ENCODE measurements at places on chromosomes 6 and 20.
A peak's percentile ranks its signal among the peaks of the same experiment; 100 is the strongest.

DNA sequence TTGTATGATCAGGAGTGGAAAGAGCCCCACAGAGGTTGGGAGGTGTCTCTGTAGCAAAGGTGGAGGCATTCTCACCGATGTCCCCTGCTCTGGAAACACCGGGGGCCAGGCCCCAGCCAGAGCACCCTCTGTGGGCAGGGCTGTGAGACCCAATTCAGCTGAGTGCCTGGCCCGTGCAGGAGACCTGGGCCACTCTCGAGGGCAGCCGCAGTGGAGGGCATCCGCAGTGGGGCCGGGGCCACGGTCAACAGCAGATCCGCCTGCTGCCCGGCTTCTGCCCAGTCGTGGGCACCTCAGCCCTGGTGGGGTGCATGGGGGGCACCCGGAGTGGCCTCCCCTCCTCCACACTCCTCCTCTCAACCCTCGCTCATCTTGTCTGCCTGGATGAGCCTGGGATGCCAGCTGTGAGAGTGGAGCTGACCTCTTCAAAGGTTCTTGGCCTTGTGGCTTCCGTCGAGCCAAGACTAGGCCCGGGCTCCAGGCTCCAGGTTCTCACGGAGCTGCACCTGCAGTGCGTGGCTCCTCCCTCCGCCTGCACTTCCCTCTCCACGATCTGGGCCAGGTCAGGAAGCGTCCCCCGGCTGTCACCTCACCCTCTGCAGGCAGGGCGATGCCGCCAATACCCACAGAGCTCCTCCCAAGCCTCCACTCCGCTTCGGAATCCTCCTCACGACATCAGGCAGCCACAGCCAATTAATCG is 134.8 kb downstream of the TAF4 start:
- no peak overlapping the region for H3K27ac ChIP-seq
- no peak for DNase-seq
- no peak overlapping the region for H3K4me3 ChIP-seq
- H3K4me1 ChIP-seq, result peaks cover 5% of the 10 kb centered on the region
- H3K27me3 ChIP-seq, result no peaks in the 10 kb centered on the region
- peaks cover 74% of the 10 kb centered on the region for H3K36me3 ChIP-seq

- no peaks in the 10 kb centered on the region for H3K27me3 ChIP-seq
- H3K36me3 ChIP-seq, result no peaks in the 10 kb centered on the region
- H3K4me3 ChIP-seq, result no peak overlapping the region
- H3K4me1 ChIP-seq, result no peaks in the 10 kb centered on the region
- no peak overlapping the region for H3K27ac ChIP-seq
Observed at GRCh38 chr6:52726193-52726542, 37.1 kb downstream of the GSTA2 start.

GRCh38 chr6:62971976-62972658 is 239.2 kb upstream of the FKBP1C start:
- no peaks in the 10 kb centered on the region for H3K36me3 ChIP-seq
- no peak overlapping the region for H3K4me3 ChIP-seq
- no peak for DNase-seq
- no peaks in the 10 kb centered on the region for H3K27me3 ChIP-seq
- H3K4me1 ChIP-seq, result no peaks in the 10 kb centered on the region
- H3K27ac ChIP-seq, result no peak overlapping the region

GRCh38 chr6:41059556-41059955 is 6.6 kb downstream of the APOBEC2 start:
- H3K27me3 ChIP-seq, result no peaks in the 10 kb centered on the region
- DNase-seq, result no peak
- H3K4me1 ChIP-seq, result no peaks in the 10 kb centered on the region
- no peak overlapping the region for H3K27ac ChIP-seq
- peaks cover 3% of the 10 kb centered on the region for H3K36me3 ChIP-seq

GRCh38 chr20:41275301-41275731 is 42.2 kb downstream of the ZHX3 start:
- no peak overlapping the region for H3K4me3 ChIP-seq
- H3K27ac ChIP-seq, result peak overlapping the region; percentile 65
- H3K4me1 ChIP-seq, result peaks cover 3% of the 10 kb centered on the region
- no peaks in the 10 kb centered on the region for H3K36me3 ChIP-seq
- DNase-seq, result no peak
- no peaks in the 10 kb centered on the region for H3K27me3 ChIP-seq

GRCh38 chr6:105587349-105588122 is 184.7 kb upstream of the PREP start:
- H3K27ac ChIP-seq, result no peak overlapping the region
- H3K27me3 ChIP-seq, result no peaks in the 10 kb centered on the region
- no peak overlapping the region for H3K4me3 ChIP-seq
- no peaks in the 10 kb centered on the region for H3K4me1 ChIP-seq
- no peak for DNase-seq

GRCh38 chr6:40395066-40395697 is 192.0 kb downstream of the LRFN2 start:
- no peaks in the 10 kb centered on the region for H3K4me1 ChIP-seq
- no peaks in the 10 kb centered on the region for H3K27me3 ChIP-seq
- no peak overlapping the region for H3K27ac ChIP-seq
- H3K36me3 ChIP-seq, result peaks cover 13% of the 10 kb centered on the region
- no peak for DNase-seq
- H3K4me3 ChIP-seq, result no peak overlapping the region

DNA sequence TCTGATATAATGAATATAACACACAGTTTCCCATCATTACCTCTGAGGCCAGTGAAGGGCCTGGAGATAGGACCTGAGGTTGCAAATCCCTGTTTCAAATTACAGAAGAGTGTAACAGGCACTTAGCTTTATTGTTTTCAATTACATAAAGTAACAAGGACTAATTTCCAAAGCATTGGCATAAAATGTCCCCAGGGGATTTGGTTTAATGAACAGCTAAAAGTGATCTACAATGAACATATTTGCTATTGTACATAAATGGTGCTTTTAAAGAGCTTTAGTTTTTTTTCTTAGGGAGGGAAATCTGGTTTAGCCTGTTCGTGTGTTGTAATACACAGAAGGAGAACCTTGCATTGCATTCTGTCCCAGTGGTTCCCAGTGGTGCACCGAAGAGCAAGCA is 54.4 kb downstream of the HMGN3 start:
- no peak overlapping the region for H3K27ac ChIP-seq
- no peaks in the 10 kb centered on the region for H3K4me1 ChIP-seq
- no peaks in the 10 kb centered on the region for H3K27me3 ChIP-seq
- DNase-seq, result no peak

- no peaks in the 10 kb centered on the region for H3K27me3 ChIP-seq
- no peak for DNase-seq
- peaks cover 10% of the 10 kb centered on the region for H3K4me1 ChIP-seq
- no peak overlapping the region for H3K27ac ChIP-seq
Observed at GRCh38 chr20:37259865-37260264, 1.7 kb downstream of the GHRH start.

- H3K27me3 ChIP-seq, result peaks cover 11% of the 10 kb centered on the region
- no peak for DNase-seq
- H3K36me3 ChIP-seq, result peaks cover 6% of the 10 kb centered on the region
- H3K4me1 ChIP-seq, result peaks cover 24% of the 10 kb centered on the region
Observed at GRCh38 chr20:63577317-63577894, 3.4 kb upstream of the HELZ2 start.

- DNase-seq, result no peak
- no peaks in the 10 kb centered on the region for H3K36me3 ChIP-seq
- H3K27me3 ChIP-seq, result peaks cover 10% of the 10 kb centered on the region
- peaks cover 45% of the 10 kb centered on the region for H3K4me1 ChIP-seq
- no peak overlapping the region for H3K27ac ChIP-seq
Observed at GRCh38 chr20:44646641-44647274, 4.7 kb downstream of the ADA start.

- H3K27me3 ChIP-seq, result no peaks in the 10 kb centered on the region
- DNase-seq, result no peak
- H3K36me3 ChIP-seq, result peaks cover 47% of the 10 kb centered on the region
- H3K4me3 ChIP-seq, result no peak overlapping the region
- no peak overlapping the region for H3K27ac ChIP-seq
Observed at GRCh38 chr6:33315793-33316602, 1.5 kb downstream of the ZBTB22 start.

DNA sequence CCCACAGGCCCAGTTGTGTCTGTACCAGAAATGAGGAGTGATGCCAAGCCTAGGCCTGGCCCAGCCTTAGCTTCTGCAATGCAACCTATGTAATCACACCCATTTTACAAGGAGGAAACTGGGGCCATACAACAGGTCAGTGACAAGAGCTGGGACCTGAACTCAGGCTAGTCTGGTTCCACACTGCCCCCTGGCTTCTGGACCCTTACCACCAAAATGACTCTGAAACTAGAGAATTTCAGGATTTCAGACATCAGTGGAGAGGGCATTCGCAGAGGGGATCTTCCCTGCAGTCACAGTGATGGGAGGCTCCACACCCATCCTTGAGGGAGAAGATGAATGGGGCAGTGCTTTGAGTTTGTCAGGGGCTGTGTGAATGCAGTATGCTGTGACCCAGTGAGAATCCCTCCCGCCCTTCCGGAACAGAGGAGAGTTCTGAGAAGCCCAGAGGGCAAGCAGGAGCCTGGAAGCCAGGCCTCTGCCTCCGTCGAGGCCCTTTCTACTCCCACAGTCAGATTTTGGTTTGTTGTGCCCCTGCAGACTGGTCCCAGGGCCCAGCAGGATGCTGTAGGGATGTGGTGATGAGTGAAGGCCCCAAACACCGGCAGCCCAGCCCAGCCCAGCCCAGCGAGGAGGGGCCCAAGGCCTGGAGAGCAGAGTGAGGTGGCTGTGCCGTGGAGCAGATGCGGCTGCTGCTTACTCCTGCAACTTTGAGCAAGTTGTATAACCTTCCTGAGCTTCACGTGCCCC is 48.1 kb upstream of the MYL9 start:
- no peak for DNase-seq
- no peak overlapping the region for H3K27ac ChIP-seq
- H3K4me1 ChIP-seq, result peaks cover 34% of the 10 kb centered on the region
- no peak overlapping the region for H3K4me3 ChIP-seq
- peaks cover 49% of the 10 kb centered on the region for H3K36me3 ChIP-seq
- H3K27me3 ChIP-seq, result no peaks in the 10 kb centered on the region

- no peak overlapping the region for H3K27ac ChIP-seq
- no peaks in the 10 kb centered on the region for H3K36me3 ChIP-seq
- DNase-seq, result no peak
- no peaks in the 10 kb centered on the region for H3K27me3 ChIP-seq
- H3K4me1 ChIP-seq, result peaks cover 23% of the 10 kb centered on the region
- no peak overlapping the region for H3K4me3 ChIP-seq
Observed at GRCh38 chr20:25118529-25118928, 36.6 kb upstream of the VSX1 start.

GRCh38 chr6:31271641-31272357 is at the start of gene HLA-C:
Gene HLA-C, minus strand, starts transcription at chr6:31272092. Its CDS starts 21 bp downstream, at chr6:31272071.
- DNase-seq, result peak; percentile 75
- peaks cover 8% of the 10 kb centered on the region for H3K36me3 ChIP-seq
- peak within 1 kb of the TSS; percentile 69 for H3K27ac ChIP-seq
- peaks cover 22% of the 10 kb centered on the region for H3K27me3 ChIP-seq
- peaks cover 6% of the 10 kb centered on the region for H3K4me1 ChIP-seq

DNA sequence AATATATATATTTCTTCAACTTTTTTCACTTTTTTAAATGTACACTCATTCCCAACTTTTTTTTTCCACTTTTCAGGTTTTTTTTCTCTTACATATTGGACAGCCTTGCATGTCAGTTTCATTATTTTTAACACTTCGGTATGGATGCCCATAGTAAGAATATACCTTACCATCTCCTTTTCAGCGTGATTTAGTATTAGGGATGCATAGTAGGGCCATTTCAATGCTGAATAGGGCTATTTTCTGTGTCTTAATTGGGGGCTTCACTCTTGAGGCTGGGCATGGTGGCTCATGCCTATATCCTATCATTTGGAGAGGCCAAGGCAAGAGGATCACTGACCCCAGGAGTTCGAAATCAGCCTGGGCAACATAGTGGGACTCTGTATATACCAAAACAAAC is 6.7 kb downstream of the RNF114 start:
- H3K27me3 ChIP-seq, result no peaks in the 10 kb centered on the region
- DNase-seq, result no peak
- peaks cover 49% of the 10 kb centered on the region for H3K36me3 ChIP-seq
- no peak overlapping the region for H3K27ac ChIP-seq

- DNase-seq, result no peak
- no peak overlapping the region for H3K27ac ChIP-seq
- no peaks in the 10 kb centered on the region for H3K36me3 ChIP-seq
Observed at GRCh38 chr20:2633381-2633780, 19.1 kb upstream of the NOP56 start.

- no peak overlapping the region for H3K27ac ChIP-seq
- DNase-seq, result peak; percentile 94
- H3K27me3 ChIP-seq, result no peaks in the 10 kb centered on the region
- no peaks in the 10 kb centered on the region for H3K36me3 ChIP-seq
- H3K4me3 ChIP-seq, result no peak overlapping the region
Observed at GRCh38 chr6:37807656-37808055, 11.9 kb upstream of the ZFAND3 start.

- peaks cover 4% of the 10 kb centered on the region for H3K4me1 ChIP-seq
- no peaks in the 10 kb centered on the region for H3K36me3 ChIP-seq
- H3K27me3 ChIP-seq, result no peaks in the 10 kb centered on the region
- no peak overlapping the region for H3K4me3 ChIP-seq
- no peak overlapping the region for H3K27ac ChIP-seq
Observed at GRCh38 chr6:56767892-56768531, 125.3 kb upstream of the DST start.

- peak overlapping the region; percentile 71 for H3K27ac ChIP-seq
- H3K27me3 ChIP-seq, result no peaks in the 10 kb centered on the region
- H3K36me3 ChIP-seq, result peaks cover 17% of the 10 kb centered on the region
- DNase-seq, result peak; percentile 9
- H3K4me3 ChIP-seq, result peak overlapping the region; percentile 73
- peaks cover 37% of the 10 kb centered on the region for H3K4me1 ChIP-seq
Observed at GRCh38 chr20:34708621-34709043, 4.5 kb downstream of the TP53INP2 start.

DNA sequence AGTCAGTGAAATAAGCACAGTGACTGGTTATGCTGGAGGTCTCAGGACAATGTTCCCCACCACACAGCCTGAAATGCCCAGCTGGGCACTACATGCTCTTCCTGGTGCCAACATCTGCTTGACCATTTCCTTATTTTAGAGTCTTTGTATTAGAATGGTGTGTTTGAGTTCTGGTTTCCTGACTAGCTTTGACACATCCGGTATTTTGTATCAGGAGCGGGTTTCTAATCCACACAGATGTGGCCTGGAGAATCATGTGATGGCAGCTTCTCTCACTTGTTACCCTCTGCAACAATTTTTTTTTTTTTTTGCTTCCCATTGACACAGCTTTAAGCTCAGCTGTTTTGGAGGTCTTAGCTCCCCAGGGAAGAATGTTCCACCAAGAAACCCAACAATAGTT is 164.5 kb upstream of the CST7 start:
- no peak overlapping the region for H3K27ac ChIP-seq
- H3K36me3 ChIP-seq, result no peaks in the 10 kb centered on the region
- DNase-seq, result no peak
- H3K4me1 ChIP-seq, result peaks cover 33% of the 10 kb centered on the region
- no peaks in the 10 kb centered on the region for H3K27me3 ChIP-seq

- H3K27me3 ChIP-seq, result no peaks in the 10 kb centered on the region
- no peaks in the 10 kb centered on the region for H3K4me1 ChIP-seq
- DNase-seq, result no peak
- H3K4me3 ChIP-seq, result no peak overlapping the region
- no peak overlapping the region for H3K27ac ChIP-seq
Observed at GRCh38 chr6:52143551-52143950, 42.6 kb upstream of the IL17A start.

Measured in spinal cord (tissue), 10 donors.